Ovary (tissue), 10 donors: ENCODE measurements at places on chromosomes 6 and 20.
A peak's percentile ranks its signal among the peaks of the same experiment; 100 is the strongest.

DNA sequence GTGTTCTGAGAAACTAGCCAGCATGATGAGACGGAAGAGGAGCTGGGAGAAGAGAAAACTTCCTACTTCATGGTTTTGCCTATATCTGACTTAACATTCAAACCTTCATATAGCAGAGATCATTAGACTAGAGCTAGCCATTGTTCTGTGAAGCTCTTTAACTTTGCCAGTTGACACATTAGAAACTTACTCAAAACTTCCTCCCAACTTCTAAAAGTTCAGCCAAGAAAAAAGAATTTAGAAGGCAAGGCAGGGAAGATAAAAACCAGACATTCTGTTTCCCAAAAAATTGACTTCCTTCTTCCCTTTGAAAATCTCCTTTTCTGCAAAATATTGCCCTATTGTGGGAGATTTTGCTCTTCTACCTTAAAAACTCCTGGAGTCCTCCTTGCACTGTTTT lies 134.8 kb upstream of the UST start:
- no peak for DNase-seq

GRCh38 chr6:6881438-6882225 lies 226.1 kb upstream of the RREB1 start:
- no peak for DNase-seq

DNA sequence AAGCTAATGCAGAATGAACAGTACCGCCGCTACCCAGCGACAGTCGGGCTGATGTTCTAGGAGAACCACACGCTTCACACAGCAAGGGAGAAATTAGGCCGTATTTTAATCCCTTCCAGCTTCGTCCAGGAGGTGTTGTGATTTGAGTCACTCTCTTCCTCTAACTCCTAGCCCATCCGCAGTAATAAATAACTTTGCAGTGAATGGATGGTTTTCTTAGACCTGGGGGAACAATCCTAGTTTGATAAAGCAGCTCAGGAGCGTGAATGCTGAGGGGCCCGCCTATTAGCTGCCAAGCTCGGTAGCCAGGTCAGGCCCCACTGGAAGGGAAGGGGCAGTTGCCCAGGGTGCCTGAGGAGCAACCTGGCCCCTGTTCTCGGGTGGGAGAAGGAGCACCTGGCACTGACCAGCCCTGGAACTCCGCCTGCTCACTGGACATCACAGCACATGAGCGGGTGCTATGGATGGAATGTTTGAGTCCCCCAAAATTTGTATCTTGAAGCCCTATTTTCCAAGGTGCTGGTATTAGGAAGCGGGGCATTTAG lies 146.0 kb upstream of the AFDN start:
- DNase-seq, result no peak

DNA sequence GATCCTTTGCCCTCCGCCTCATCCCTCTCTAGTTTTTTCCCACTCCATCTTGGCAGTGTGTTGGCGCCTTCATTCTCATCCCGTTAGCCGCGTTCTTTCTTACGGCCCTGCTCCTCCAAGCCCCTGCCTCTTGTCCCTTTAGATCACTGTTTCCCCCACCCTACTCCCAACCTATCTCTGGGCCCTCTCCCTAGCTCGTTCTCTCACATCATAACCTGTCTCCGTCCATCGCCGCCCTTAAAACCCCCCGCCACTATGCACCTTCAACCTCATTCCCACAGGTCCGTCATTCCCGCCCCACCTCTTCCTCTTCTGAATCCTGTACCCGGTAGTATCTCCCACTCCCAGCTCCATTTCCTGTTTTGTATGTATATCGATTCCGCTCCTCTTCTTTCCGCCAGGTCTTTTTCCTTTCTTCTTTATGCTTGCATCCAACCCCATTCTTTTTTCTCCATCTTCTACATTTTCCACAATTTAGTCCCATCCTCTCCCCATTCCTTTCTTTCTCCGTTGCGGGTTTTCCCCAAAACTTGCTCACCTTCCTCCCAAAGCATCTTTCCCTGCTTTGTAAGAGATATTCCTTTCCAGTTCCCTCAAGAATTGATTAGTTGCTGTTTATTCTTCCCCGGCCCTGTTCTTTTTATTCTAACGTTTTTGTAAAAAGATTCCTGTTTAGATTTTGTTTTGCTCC lies 671 bp downstream of the EFHC1 start:
- DNase-seq, result peak; percentile 41

DNA sequence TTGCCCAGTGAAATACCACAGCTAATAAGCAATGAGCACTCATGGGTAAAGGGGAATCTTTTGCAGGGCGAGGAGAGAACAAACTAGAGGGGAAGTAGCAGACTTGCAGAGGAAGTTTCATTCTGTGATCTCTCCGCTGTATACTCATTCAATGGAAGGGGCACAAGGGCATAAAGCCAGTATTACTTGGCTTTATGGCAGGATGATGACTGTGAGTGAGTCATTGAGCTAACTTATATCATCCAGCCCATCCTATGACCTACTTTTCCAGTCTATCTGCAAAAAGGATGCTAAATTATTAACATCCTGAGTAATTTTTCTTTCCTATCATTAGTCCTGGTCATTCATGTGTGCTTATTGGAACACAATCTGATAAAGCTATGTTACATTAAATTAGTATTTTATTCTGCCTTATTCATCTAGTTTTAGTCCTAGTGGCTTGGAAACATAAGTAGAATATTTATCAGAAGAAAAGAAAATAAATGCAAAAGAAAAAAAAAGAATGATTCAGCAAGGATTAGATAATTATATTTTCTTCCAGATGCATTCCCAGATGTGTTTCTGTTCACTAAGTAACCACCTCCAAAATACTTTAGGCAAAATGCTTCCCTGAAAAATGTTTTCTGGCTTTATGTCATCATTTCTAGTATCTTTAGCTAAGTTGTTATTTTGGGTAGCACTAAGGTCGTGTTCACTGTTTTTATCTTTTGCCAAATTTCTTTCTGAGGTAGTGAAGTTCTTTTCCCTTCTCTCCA lies 471.7 kb downstream of the CDKAL1 start:
- no peak for DNase-seq
